NCI-H187 (cell line): ENCODE measurements at places on chromosomes 6 and 20.

- no peak for DNase-seq
Measured at GRCh38 chr20:57998981-57999464, 229.4 kb downstream of the ANKRD60 start.

DNA sequence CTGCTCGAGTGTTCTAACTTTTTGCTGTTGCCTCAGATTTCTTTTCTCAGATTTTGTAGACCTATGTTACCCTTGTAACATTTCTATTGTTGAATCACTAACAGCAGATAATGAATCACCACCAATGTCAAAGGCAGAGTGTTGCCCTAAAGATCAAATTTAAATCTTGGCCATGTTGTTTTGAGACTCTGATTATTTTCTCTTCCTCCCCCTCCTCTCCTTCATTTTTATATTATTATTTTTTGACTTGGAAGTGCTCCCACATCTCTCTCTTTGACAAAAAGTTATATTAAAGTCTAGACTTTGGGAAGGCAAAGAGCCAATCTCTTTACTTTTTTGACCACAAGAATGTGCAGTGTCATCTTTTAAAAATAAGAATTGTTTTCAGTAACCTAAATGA, 422.7 kb downstream of the NKAIN2 start:
- DNase-seq = no peak

DNA sequence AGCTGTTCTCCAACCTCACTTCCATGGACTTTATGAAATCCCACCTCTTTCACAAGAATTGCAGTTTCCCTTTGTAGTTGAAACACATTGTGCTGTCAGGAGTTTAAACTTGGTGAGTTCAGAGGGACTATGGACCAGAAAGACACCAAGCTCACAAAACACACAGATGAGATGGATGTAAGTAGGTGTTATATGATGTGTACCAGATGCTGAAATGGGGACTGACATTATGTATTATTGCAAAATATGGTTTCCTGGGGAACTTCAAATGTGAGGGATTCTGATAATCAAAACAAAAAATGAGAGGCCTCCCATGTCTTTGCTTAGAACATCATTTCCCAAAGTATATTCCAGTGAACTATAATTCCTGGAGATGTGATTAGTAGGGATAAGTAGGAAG, 401.1 kb upstream of the ARID1B start:
- DNase-seq = no peak

- no peak for DNase-seq
Measured at GRCh38 chr6:14442242-14442641, 324.7 kb downstream of the CD83 start.

GRCh38 chr6:35088281-35089215, 52.6 kb downstream of the TCP11 start:
- no peak for DNase-seq

- DNase-seq = no peak
Measured at GRCh38 chr6:109075934-109076333, 18.7 kb downstream of the SESN1 start.

GRCh38 chr20:3031524-3032147, 11.8 kb upstream of the GNRH2 start:
- DNase-seq = no peak

DNA sequence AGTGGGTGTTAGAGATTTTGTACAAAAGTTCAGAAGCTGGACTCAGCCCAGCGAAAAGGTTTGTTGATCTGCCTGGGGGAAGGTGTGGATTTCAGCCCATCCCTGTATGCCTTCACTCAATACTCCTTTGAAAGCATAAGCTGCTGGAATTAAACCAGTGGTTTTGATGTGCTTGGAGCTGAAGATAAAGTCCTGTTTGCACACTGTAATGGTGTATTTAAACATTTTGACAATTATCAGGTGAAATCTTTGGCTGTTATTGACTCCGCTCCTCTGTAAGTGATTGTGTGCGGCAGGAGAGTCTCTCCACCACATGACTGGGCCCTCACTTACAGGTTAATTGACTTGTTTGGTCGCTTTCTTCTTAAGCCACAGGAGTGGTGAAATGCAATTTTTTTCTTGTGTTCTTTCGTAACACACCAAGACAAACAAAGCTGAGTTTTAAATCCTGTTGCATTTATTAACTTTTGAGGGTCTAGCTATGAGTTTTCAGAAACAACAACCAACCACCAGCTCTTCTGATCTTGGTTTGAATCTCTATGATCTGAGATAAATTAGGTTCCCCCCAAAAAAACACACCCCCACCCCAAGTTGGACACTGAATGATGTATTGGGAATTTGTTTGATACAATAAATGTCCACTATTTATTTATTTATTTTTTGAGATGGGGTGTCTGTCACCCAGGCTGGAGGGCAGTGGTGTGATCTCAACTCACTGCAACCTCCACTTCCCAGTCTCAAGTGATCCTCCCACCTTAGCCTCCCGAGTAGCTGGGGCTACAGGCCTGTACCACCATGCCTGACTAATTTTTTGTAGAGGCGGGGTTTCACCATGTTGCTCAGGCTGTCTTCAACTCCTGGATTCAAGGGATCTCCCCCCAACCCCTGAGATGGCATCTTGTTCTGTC, 46.3 kb upstream of the NCOA3 start:
- no peak for DNase-seq

DNA sequence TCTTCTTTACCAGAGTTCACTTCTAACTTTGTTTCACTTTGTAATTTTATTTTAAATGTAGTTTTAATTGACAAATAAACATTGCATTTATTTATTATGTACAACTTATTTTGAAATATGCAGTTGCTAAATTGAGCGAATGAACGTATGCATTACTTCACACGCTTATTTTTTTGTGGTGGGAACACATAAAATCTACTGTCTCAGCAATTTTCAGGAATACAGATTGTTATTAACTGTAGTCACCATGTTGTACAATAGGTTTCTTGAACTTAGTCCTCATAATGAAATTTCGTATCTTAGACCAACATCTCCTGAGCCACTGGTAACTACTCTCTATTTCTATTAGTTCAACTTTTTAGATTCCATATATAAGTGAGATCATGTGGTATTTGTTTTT, 46.9 kb downstream of the NKAIN2 start:
- no peak for DNase-seq

DNA sequence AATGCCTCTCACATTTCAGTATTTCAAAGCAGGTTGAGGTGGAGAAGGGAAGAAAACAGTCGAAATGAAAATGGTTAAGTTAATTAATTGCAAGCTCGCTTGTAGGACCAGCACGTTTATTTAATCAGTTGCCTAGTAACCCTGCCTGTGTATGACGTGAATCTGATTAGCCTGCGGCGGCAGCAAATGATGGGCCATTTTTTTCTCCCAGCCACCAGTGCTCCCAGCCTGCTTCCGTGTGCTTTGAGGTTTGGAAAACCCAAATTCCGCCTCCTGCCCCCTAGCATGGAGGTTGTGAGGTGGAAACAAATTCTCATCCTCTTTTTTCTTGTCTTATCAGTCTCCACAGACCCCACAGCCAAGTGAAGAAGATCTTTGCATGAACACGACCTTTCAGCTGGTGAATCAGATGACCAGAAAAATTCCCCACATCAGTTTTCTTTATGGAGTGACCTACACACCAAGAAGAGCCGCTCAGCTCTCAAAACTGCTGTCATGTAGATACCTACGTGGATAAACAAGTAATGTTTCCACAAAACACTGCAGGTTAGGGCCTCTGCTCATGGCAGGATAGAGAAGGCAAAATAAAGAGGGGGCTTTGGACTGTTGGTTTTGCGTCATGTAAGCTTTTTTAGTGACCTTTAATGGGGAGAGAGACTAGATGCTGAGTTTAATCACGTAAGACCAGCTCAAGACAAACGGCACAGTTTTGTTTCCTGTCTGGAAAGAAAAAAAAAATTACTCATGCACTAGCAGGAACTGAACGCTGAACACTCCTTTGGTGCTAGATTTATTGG, 572.9 kb upstream of the NOX3 start:
- DNase-seq = no peak

DNA sequence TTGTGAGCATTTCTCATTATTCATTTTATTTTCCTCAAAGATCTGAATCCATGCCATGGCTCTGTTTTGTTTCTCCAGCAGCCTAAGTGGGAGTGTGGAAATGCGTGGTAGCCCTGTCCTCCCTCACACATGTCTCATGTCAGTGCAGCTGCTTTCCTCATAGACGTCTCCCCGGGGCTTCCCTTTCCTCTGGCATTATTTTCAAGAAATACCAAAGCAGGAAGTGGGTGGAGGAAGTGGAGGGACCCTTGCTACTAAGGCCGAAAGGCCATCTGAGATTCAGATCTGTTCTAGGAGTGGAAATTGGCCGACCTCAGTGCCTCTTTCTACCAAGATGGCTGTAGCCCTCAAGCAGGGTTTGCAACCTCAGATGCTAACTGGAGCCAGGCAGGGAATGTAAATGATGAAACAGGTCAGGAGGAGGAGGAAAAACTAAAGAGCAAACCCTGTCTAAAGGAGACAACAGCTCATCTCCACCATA, 420.9 kb upstream of the PLCB4 start:
- no peak for DNase-seq

DNA sequence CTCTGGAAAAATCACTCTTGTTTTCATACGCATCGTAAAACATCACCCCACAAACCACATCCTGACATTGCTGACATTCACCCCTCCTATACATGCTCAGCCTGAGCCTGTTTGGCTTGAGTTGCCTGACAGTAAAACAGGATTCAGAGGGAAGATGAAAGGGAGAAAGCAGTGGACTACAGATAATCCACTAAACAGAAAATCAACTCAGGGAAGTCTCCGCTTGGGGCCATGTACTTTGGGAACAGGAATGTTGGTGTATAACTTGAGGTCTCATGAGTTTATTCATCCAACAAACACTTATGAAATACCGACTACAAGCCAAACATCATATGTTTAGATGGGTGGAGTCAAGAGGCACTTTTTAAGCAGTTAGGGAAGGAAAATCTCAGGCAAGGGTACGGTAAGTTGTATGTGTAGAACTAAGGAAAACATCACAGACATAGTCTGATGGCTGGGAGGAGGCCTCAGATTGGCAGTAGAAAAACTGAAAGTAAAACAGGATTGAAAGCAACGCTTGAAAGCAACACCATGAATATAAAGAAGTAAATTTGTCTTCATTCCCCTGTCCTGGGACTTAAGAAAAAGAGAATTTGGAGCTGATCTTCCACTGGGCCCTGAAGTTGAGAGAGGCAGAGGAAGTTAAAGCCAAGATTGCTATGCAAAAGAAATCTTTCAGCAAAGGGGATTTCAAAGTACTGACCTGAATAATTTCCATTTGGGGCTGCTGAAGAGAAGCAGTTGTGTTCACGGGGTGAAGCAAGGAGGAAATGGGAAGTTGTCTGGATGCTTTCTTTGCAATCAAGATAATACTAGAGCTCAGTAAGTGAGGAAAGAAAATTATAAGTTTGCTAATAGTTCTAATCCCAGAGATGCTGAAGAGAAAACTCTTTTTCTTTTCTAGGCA, 28.8 kb downstream of the PDE7B start:
- DNase-seq = no peak

GRCh38 chr20:44759595-44759994, 13.9 kb downstream of the KCNK15 start:
- DNase-seq = no peak

- DNase-seq = no peak
Measured at GRCh38 chr6:7145585-7145884, 37.8 kb downstream of the RREB1 start.
